ENCODE measurements at places on chromosomes 6 and 20.

GRCh38 chr6:36139991-36140710, 9.8 kb downstream of the MAPK13 start:
- DNase-seq, result no peak

GRCh38 chr6:1081551-1082284, 230.2 kb upstream of the FOXQ1 start:
- DNase-seq, result no peak

DNA sequence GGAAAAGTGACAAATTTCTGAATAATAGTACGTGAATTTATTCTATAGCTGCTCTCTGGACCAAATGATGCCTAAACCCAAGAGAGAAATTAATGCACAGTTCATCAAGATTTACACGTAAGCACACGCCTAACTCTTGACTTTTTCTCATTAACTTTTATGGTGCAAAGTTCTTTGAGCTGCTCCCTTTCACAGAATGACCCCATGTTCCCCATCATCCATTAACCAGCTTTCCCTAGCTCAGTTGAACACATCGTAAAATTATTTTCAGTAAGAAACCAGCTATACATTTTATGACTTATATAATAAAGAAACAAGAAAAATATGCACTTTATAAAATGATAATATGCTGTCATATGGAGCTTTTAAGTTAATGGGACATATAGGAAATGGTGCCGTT, 54.3 kb downstream of the ID4 start:
- DNase-seq, result no peak

GRCh38 chr6:3159805-3160781, 2.7 kb upstream of the TUBB2A start:
- peak; percentile 81 for DNase-seq

- DNase-seq, result peak; percentile 59
Measured at GRCh38 chr20:57389695-57390603, 1.2 kb upstream of the RBM38 start.

- no peak for DNase-seq
Measured at GRCh38 chr6:25499615-25500235, 152.3 kb upstream of the SCGN start.

DNA sequence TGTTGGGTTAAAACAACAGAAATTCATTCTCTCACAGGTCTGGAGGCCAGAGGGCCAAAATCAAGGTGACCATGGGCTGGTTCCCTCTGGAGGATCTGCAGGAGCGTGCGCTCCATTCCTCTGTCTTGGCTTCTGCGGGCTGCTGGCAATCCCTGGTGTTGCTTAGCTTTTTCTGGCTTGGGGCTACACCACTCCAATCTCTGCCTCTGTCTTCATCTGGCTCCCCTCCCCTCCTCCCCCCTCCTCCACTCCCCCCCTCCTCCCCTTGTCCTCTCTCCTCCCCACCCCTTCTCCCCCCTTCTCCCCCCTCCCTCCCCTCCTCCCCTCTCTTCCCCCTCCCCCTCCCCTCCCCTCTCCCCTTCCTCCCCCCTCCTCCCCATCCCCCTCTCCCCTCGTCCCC, 321.3 kb upstream of the ARID1B start:
- no peak for DNase-seq

- DNase-seq, result no peak
Measured at GRCh38 chr6:125818225-125818657, 27.5 kb downstream of the NCOA7 start.

DNA sequence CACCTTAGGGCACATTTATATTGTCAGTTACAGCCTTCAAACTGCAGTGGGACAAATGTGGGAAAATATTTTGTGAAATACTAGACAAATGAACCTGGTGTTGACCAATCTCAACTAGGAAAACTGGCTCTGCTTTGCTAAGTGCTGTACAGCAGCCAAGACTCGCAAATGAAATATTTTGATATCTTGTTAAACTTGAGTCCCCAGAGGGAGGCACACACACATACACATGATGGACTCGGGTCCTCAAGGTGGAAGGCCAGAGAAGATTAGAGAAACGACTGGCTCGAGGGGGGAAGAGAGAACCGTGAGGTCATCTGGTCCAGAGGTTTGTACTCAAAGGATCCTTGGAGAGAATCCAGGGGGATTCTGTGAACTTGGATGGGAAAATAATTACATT, 67.3 kb upstream of the JAG1 start:
- DNase-seq, result no peak

DNA sequence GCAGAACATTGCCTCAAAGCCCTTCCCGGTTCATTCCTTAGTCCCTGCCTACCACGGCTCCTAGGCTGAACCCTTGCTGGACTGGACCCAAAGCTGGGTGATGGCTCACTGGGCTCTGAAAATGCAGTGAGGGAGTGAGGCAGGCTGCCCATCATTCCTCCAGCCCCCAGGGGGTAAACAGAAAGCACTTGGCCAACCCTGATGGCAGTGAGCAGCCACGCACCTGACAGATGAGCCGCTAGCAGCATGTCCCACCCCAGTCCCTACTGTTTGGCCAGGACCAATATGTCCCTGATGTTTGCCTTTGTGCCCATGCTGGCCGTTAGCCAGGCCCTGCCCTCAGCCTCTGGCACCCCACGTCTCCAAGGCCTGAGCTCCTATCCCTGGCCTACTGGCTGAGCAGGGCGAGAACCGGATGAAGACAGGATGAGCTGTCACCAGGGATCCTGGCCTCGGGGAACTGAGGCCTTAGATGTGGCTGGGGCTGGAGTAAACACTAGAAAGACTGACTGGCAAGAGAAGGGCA, 19.4 kb upstream of the BAK1 start:
- no peak for DNase-seq

GRCh38 chr6:57216235-57217101, 5.6 kb downstream of the RAB23 start:
- DNase-seq, result no peak

GRCh38 chr6:84687431-84687830, 77.0 kb downstream of the TBX18 start:
- DNase-seq, result no peak

- no peak for DNase-seq
Measured at GRCh38 chr6:47161176-47161687, 119.1 kb upstream of the ADGRF1 start.

DNA sequence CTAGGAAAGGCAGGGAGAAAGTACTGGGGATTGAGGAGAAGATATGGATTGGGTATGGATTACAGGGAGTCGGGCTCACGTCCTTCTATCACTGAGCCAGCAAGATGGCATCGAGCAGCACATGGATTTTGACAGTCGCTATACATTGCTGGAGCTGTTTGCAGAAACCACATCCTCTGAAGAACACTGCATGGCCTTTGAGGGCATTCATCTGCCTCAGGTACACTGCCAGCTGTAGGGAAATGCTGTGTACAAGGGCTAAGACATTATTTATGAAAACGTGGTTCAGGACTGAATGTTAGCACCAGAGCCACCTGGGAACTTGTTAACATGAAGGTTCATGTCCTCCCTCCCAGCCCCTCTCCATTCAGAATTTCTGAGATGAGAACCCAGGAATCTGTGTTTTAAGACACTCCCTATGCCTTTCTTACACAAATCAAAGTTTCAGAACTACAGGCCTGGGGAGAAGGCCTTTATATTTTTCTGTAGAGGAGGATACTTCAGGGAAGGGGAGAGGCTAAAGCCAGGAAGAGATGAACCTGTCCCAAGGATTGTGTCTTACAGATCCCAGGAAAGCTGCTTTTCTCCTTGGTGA, 3.5 kb downstream of the CUL9 start:
- peak; percentile 48 for DNase-seq

DNA sequence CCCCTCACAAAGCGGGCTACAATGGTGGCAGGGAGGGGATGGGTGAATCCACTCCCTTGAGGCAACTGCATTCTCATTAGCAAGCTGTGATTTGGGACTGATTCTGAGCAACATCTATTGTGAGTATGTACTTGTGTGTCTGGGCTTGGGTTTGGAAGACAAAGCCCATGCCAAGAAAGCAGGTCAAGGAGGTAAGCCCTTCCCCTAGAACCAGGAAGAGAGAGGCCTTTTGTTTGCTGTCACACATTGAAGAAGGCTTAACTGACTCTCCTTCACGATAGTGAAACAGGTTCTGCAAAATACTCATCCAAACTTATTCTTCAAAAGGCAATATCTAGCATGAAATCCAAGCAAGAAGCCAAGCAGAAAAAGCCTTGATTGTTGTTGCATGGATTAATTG, 403.1 kb upstream of the ID4 start:
- no peak for DNase-seq

DNA sequence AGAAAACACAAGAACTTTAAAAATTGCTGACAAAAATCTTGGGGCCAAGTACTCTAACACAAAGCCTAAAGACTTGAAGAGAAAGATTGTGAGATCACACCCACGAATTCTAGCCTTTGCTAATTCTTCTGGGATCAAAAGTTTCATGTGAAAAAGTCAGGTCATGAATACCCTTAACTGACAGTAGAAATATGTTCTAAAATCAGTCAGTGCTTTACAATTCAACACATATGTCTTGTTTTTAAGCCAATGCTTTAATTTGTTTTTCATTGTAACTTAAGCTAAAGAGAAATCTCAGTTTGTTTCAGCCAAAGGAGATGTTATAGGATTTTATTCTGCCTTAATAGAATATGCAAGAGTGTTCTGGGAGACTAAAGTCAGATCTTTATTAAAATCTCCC, 78.2 kb upstream of the PLEKHG1 start:
- DNase-seq, result no peak

GRCh38 chr6:24660105-24660504, 6.6 kb downstream of the TDP2 start:
- DNase-seq, result no peak

- DNase-seq, result no peak
Measured at GRCh38 chr6:131555992-131556391, 17.0 kb upstream of the ARG1 start.

- no peak for DNase-seq
Measured at GRCh38 chr6:152976749-152977148, 6.1 kb downstream of the FBXO5 start.

DNA sequence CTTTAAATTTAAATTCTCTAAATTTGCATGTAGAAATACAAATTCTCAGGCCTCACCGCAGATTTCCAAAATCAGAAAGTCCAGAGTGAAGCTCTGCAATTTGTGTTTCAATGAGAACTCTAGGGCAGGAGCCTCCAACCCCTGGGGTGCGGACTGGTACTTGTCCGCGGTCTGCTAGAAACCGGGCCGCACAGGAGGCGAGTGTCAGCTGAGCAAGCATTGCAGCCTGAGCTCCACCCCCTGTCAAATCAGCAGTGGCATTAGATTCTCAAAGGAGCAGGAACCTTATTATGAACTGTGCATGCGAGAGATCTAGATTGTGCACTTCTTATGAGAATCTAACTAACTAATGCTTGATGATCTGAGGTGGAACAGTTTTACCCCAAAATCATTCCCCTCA, 203.0 kb upstream of the PCSK2 start:
- no peak for DNase-seq

GRCh38 chr6:50691814-50692495, 21.4 kb upstream of the TFAP2D start:
- DNase-seq, result no peak

DNA sequence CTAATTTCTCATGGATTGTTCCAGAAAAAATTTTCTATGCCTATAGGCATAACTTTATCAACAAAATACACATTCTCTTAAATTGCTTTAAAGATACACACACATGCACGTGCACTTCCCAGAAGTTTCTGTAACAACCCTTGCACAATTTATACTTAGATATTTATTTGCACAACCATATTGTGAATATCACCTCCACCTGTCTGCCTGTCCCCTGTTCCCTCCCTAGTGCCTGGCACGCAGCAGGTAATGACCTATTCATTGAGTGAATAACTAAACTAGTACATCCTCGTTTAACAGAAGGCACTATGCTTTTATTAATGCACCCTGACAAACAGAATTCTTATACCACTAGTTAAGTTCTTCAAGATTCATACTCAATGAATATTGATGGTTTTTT, 198.9 kb downstream of the BCAS1 start:
- DNase-seq, result no peak

DNA sequence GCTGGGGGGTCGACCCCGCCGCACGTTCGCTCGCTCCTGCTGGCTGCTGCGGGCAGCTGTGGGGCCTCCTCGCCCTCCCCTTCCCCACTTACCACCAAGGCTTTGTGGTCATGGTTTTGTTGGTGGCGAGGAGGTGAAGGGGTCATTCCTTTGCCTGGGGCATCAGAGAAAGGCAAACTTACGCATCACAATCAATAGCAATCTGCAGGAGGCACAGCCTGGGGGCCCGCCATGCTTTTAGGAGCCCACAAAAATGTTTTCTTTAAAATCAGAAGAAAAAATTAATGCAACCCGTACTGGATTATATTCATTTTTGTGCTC, 137.0 kb downstream of the IMPG1 start:
- no peak for DNase-seq

- no peak for DNase-seq
Measured at GRCh38 chr20:50848341-50848808, 53.5 kb downstream of the BCAS4 start.

GRCh38 chr6:154648888-154649205, 84.4 kb upstream of the SCAF8 start:
- no peak for DNase-seq

GRCh38 chr6:37990762-37991525, 171.4 kb downstream of the ZFAND3 start:
- no peak for DNase-seq

GRCh38 chr6:42226161-42226611, 8.5 kb upstream of the MRPS10 start:
- DNase-seq, result no peak

- peak; percentile 23 for DNase-seq
Measured at GRCh38 chr6:132814716-132815570, 574 bp downstream of the RPS12 start.

- DNase-seq, result no peak
Measured at GRCh38 chr6:331622-332521, 39.6 kb downstream of the DUSP22 start.

DNA sequence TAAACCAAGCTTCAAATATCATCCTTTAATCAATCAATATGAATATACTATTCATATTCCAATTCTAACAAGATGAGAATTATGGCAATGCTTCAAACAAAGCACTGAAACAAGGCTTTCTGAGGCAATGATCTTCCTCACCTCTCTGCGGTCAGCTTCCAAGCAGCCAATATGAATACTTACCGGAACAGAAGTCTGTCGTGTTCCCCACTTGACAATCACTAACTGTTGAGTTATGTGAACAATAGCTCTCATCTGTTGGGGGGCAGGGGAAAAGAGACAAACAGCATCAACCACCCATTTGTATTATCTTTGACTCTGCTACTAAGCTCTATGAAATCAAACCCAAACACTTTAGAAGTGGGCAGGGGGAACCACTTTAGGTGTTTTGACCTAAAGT, 4.5 kb downstream of the CD164 start:
- no peak for DNase-seq

- DNase-seq, result no peak
Measured at GRCh38 chr6:47631269-47631772, 67.1 kb upstream of the ADGRF4 start.
